ENCODE measurements at places on chromosomes 6 and 20. TPM values are rescaled to one million over a fixed set of nuclear protein-coding genes. Genes with fewer than 3 reads are reported as not detected.

The HNF4A gene
- total RNA-seq, result not detected

The FRK gene
- 0.05 TPM for total RNA-seq

GRCh38 chr6:31718265-31718664 is 3.1 kb downstream of the LY6G6D start:
- no peak for DNase-seq

DNA sequence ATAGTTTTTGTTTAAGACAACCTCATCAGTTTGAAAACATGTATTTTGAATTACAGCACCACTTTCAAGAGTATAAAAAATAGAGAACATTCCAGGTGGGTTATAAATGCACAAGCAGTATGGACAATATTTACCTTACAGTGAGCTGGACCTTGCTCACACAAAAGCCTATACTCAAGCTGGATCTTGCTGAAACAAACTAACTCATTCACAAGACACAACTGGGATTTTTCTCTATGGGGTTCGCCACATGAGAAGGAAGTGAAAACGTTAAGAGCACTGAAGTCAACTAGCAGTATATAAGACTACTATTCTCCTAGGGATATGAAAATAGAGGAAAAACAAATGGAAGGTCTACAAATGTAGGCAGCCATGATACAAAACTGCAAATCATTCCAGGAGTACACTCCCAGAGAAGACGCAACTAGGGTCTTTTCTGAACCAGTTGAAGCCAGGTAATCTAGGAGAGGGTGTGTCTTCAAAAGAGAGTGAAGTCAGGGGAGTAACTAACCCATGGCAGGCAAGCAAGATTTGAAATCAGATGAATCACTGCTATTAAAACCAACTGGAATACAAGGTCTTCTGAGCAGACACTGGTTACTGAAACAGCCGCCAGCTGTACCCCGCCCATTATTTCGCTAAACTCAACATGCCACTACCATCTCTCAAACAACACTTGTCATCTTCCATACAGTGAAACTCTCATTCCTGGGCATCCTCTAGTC is 26.5 kb downstream of the STAU1 start:
- DNase-seq, result no peak

DNA sequence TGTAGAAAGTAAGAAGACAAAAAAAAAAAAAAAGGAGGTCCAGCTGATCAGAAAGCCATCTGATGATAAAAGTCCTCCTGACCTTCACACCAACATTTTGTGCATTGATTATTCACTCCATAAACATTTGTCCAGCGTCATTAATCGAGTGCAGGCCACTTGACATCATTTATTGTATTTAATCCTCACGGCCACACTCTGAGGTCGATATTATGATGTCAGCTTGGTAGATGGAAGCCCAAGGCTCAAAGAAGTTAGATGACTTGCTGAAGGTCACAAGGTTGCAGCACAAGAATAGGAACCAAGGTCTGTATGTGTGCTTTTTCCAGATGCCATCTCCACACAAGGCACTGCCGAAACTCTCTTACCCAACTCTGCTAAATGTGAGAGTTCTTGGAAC is 328.4 kb downstream of the KIF16B start:
- no peak for DNase-seq

DNA sequence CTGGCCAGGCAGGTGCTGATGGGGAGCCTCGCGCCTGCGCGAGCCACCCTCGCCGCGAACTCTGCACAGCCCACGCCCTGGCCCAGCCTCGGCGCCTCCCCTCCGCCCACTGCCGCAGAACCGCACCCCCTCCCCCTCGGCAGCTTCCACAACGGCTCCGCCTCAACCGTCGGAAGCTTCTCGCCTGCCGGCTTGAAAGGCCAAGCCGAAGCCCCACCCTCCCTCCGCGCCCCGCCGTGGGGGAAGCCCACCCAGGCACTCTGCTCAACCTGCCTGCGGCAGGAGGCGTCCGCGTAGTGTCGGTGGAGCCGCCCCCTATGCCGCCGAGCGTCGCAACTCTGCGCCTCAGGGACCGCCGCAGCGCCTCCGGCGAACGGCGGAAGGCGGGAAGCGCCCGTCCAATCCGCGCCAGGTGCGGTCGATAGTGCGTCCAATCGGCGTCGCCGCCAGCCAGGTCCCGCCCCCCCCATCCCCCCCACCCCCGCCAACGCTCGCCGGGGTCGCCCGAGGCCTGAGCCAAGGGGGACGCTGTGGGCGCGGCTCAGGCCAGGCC is at the start of gene SYCP2:
TSS of gene SYCP2 (minus strand) at position 342 of the 553 bp plus-strand sequence. CDS start 11,224 bp downstream, outside the sequence.
- DNase-seq, result peak; percentile 69

The COL20A1 gene
- total RNA-seq, result 0.50 TPM

The CRISP3 gene
- total RNA-seq, result not detected

Data from activated T-cell treated with anti-CD3 and anti-CD28 coated beads, Interleukin-2, amount 50 U/mL, for 72 hours (primary cell).